Bone marrow (tissue), 2 donors: ENCODE measurements at places on chromosomes 2 and 18.

- peak; percentile 20 for DNase-seq
These were observed 127.3 kb downstream of the PRKCE start for GRCh38 chr2:45778720-45779171.

GRCh38 chr2:225013425-225014365, 28.6 kb downstream of the DOCK10 start:
- no peak for DNase-seq

GRCh38 chr2:155730804-155731203, 601.7 kb downstream of the NR4A2 start:
- no peak for DNase-seq

DNA sequence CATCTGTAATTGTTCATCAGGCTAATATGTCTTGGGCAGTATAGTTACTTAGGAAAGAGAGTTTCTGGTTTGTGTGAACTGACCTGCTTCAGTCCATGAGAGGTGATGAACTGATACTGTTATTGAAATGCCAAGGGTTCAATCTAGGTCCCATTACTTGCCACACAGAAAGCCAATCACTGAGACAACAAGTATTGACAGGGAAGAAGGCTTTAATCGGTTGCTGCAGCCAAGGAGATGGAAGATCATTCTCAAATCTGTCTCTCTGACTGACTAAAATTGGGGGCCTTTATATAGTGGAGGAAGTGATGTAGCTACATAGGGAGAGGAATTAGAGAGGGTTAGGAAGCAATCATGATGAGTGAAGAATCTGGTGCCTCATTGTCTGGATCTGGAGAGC, 19.9 kb upstream of the FAM98A start:
- no peak for DNase-seq

GRCh38 chr18:32036506-32037180, 18.0 kb downstream of the RNF125 start:
- DNase-seq, result no peak

- DNase-seq, result no peak
These were observed 574.5 kb upstream of the ZEB2 start for GRCh38 chr2:145094370-145094769.

GRCh38 chr2:88724643-88725332, 33.3 kb downstream of the RPIA start:
- no peak for DNase-seq

- no peak for DNase-seq
These were observed 205.5 kb upstream of the SP5 start for GRCh38 chr2:170509452-170510193.

GRCh38 chr2:134973241-134974138, 54.9 kb downstream of the CCNT2 start:
- DNase-seq, result no peak

GRCh38 chr2:239161711-239162140, 239.1 kb downstream of the HDAC4 start:
- DNase-seq, result no peak

GRCh38 chr18:50866765-50867164, 12.2 kb upstream of the ME2 start:
- no peak for DNase-seq

DNA sequence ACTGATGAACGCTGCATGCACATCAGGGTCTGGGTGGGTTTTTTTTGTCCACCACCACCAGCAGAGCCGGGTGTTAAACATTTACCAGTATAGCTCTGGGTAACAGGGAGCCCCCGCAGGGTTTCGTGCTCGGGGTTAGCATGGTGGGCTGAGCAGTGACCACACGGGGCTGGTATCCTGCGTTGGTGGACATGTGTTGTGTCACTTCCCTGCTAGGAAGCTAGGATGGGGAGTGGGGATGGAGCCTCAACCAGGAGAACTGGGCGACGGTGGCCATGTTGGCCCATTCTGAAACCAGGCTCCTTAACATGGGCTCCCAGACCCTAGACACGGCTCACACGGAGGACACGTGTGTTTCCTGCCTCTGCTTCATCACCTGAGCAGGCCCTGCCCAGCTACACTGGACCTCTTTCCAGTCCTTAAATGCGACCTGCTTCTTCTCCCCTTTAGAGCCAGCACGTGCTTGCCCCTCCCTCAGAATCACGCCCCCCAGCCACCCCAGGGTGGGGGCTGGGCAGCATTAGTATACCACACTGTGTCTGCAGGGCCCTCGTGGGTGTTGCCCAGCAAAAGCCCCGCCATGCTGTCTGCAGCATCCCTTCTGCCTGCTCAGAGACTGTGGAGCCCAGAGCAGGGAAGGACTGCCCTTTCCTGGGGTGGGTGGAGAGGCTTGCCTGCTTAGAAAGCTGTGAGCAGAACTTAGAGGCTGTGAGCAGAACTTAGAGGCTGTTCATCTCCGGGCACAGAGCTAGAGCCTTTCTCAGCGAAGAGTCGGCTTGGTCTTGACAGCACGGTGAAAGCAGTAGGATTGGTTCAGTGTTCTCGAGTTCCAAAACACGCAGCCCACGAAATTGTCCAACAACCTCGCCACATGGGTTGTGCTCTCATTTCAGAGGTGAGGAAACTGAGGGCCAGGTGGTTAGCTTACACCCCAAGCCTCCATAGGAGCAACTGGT, 142.1 kb downstream of the KLHL29 start:
- DNase-seq, result no peak

DNA sequence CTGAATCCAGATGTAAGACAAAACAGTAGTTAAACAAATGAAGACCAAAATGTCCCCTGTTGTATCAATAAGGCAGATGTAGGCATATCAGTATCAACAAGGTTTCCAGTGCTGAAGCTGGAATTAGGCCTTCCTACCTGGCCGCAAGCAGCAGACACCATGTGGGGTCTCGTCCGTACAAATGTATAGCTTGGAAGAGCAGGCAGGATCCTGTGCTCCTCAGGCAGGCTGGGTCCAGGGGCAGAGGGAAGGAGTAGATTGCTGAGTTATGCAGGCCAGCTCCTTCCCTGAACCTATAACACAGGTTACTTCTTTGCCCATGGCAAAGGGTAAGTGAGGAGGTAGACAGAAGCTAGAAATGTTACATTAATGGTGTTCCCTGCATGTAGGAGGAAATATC, 23.5 kb downstream of the NTSR2 start:
- no peak for DNase-seq

DNA sequence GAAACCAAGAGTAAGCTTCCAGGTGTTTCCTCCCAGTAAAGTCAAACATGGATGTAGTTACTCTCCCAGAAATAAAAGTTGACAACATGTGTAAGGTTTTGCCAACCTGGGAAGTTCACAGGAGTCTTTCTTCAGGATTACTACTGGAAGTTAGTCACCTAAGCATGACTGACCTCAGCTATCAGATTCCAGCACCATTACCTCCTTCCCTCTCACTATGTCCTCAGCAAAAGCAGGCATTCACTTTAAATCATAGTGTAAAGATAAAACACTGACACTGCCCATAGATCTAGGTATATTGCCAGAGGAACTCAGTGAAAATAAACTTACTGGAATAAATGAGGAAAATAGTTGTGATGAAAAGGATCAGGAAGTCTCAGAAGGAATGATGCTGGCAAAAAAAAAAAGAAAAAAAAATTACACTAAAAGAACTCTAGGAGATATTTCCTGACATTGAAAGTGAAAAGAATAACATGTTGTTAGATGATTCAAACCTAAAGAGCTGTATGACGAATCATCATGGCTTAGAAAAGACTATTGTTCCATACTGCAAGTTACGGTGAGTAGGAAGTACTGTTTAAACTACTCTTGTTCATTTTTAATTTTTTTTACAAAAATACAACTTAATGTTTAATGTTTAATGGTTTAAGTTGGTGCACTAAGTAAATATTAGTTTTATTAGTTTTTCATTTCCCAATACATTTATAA, 484.5 kb upstream of the ZNF804A start:
- DNase-seq, result no peak

DNA sequence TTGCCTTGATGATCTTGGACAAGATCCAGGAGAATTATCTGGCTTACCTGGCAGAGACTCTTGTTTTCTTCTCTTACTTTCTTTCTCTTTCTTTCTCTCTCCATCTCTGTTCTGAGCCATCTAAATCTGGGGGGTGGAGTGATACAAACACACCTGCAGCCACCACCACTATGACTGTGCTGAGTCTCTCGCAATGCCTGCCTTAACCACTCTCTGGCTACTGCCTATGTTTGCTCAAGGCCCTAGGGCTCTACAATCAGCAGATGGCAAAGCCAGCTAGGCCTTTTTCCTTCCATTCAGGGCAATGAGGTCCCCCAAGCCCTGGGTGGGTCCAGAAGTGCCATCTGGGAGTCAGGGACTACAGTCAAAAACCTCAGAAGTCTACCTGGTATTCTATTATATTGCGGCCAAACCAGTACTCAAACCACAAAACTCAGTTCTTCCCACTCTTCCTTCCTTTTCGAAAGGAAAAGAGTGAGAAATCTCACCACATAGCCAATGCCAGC, 978.9 kb upstream of the NXPH2 start:
- DNase-seq, result no peak

DNA sequence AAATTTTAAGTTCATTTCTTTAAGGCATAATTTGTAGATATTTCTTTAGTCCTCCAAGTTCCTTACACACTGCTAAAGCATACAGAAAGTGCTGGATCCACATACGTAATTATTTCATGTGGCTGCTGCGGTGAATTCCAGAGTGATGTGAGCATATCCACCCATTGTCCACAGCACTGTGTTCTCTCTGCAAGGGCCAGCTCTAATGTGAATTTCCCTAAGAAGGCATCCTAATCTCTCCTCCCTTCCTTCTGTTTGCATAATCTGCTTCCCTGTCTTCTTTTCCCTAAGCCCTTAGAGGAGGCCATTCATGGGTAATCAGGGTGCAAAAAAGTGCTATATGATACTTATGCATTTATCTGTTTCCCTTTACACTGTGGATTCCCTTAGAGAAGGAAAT, 57.2 kb downstream of the COBLL1 start:
- DNase-seq, result no peak

GRCh38 chr2:150095361-150096095, 391.9 kb downstream of the RND3 start:
- no peak for DNase-seq

- peak; percentile 51 for DNase-seq
These were observed 67.2 kb downstream of the SLC8A1 start for GRCh38 chr2:40384714-40385113.

DNA sequence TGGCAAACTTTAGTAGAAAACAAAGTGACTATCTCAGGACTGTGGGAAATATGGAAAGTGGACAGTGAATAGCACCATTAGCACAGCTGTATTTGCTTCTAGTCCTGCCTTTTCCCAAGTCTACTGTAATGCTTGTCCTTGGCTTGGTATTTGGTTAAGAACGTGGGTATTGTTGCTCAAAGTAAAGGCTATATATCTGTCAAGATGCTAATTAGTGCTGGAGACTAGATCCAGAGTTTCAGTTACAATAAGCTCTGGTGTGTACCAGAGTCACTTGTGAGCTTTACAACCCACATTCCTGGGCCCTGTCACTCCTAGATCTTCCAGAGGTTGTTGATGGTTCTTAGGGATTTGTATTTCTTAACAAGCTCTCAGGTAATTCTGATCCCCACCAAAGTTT, 313.6 kb downstream of the SLC8A1 start:
- DNase-seq, result no peak

DNA sequence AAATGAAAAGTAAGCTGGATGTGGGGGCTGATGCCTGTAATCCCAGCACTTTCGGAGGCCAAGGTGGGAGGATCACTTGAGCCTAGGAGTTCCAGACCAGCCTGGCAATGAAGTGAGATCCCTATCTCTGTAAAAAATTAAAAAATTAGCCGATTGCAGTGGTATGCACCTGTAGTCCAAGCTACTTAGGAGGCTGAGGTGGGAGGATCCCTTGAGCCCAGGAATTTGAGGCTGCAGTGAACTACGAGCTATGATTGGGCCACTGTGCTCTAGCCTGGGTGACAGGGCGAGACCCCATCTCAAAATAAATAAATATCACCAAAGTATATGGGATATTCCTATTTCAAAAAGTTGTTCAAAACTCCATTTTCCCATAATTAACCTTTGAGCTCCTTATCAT, 101.1 kb upstream of the FZD5 start:
- DNase-seq, result no peak

DNA sequence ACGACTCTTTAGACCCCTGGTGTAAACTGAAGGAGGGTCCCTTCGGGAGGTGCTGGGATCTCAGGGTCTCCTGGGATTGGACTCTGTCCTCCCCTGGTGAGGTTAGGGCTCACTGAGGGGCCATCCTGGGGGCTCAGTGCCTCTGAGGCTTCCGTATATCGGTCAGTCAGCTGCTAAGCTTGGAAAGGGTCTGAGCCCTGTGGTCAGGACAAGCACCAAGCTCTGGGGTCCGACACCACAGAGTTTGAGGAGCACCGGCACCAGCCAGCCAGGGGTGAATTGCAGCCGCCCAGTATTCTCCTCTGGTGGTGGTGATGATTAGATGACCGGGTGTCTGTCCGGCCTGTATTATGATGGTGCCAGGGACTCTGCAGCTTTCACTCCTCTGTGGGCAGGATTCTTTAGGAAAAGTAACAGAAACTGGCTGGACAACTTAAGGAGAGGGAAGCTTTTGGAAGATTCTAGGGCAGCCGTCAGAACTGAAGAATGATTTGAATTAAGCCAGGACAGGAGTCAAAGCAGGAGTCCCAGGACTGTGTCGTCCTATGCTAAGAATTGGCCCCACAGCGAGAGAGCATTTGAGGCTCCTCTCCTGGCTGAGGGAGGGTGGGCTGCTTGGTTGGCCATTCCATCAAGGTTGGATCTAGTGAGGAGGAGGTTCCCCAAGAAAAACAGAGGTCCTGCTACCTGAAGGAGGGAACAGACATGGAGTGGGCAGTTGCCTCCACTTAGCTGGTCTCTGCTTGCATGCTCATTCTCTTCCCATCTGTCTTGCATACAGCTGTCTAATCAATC, 158.6 kb upstream of the HS6ST1 start:
- DNase-seq, result no peak

DNA sequence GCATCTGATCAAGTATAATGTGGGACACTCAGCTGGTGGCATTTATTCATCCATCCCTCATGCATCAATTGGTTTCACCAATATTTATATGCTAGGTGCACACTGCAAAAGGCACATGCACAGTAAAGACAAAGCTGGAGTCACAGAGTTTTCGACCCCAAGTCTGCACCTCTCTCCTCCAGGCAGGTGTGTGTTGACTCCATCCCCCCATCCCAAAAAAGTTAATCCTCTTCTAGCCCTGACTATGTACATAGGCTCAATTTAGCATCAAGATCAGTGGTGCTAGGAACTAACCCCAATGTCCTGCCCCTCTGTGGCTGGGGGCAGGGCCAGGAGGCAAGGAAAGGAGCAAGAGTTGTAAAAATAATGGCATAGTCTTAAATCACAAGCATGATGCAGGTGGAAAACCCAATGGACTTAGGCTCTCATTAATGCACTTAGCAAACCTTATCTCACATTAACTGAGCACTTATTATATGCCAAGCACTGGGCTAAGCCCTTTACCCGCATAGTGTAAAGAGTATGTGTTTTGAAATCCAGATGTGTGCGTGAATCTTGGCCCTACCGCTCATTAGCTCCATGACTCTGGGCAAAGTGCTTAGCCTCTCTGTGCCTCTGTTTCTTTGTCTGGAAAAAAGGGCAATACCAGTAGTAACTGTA, 3.1 kb downstream of the EVA1A start:
- no peak for DNase-seq
